H7 (cell line): ENCODE measurements at places on chromosomes 1 and 21. TPM values are rescaled to one million over a fixed set of nuclear protein-coding genes. Genes with fewer than 3 reads are reported as not detected.
A peak's percentile ranks its signal among the peaks of the same experiment; 100 is the strongest.

RYR2 gene
- 17.6 and 23.9 TPM in 2 replicates for total RNA-seq

GRCh38 chr1:244603498-244603897 is 49.4 kb upstream of the DESI2 start:
- no peak for DNase-seq

DNA sequence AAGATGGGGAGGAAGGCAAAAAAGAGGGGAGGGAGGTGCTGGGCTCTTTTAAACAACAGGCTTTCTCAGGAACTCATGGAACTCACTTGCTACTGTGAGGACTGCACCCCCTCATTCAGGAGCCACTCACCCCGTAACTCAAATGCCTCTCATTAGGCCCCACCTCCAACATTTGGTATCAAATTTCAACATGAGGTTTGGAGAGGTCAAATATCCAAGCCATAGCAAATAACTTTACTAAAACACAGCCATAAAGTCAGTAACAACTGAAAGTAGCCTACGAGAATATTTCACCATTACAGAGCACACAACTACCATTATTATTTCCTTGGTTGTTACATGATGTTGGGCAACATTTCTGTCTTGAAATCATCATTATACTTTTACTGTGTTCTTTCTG is 13.1 kb upstream of the DMRTB1 start:
- DNase-seq = no peak

- no peak for DNase-seq
Measured at GRCh38 chr1:42177541-42177981, 13.0 kb upstream of the GUCA2A start.

KCND3 gene
- total RNA-seq = 0.21 and 0.63 TPM in 2 replicates

REN gene
- total RNA-seq = not detected in 2 replicates

GRCh38 chr1:39585933-39586332 is 9.3 kb upstream of the PABPC4 start:
- no peak for DNase-seq

DNA sequence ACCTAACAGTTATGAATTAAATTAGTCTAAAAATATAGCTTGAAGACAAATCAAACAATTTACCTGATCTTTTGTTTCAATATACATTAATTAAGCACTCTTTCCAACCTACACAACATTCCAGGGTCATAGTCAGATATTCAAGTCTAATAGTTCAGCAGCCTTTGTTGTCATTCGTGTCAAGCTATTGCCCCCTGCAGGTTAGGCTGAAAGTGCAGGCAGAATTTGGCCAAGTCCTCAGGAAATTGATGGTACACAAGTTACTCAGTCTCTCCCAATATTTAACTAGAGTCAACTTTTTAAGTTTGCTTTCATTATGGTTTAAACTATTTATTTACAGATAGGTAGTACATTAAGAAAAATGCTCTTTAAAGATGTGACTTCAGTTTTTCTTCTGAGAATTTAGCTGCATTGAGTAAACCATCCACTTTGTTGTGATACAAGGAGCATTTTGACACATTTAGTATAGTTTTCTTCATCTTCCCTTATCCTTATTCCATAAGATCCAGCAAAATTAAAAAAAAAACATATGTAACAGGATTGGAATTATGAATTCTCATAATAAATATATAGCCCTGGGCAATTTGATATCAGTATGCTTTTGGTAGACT is 130.3 kb upstream of the DPYD start:
- DNase-seq = peak; percentile 53

- peak; percentile 78 for DNase-seq
Measured at GRCh38 chr1:46489169-46489637, 433 bp upstream of the DMBX1 start.

CSMD2 gene
- 5.8 and 6.3 TPM in 2 replicates for total RNA-seq

DNA sequence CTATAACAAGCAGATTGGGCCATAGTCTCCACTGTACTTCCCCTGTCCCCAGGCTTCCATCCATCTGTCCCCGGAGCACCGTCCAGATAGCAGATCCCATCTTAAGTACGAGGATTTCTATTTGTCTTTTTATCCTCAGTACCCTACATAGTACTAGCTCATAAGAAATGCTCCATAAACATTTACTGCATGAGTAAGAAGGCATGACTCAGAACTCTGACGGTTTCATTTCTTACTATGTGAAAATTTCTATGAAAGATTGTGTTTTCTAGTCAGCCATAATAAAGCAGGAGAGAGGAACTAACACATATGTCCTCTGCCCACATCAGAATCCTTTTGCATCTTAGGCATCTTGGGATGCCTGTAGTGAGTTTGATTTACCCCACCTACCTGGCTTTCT is 49.5 kb downstream of the CHD1L start:
- no peak for DNase-seq

DNA sequence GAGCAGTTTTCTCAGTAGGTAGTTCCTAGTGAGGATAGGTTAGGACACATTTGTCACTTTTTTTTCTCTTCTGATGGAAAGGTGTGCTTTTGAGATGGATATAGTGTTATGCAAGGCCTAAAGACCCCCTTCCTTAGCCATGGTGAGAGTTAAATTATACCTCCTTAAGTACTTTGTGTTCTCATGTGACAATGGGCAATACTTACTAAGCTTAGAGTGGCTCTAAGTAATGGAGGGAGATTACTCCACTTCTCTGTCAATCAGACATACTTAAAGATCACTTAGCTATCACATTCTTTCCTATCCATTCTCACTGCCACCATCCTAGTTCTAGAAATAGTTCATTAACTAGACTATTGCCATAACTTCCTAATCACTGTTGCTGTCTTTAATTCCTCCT is 265.6 kb downstream of the PBX1 start:
- no peak for DNase-seq

DNA sequence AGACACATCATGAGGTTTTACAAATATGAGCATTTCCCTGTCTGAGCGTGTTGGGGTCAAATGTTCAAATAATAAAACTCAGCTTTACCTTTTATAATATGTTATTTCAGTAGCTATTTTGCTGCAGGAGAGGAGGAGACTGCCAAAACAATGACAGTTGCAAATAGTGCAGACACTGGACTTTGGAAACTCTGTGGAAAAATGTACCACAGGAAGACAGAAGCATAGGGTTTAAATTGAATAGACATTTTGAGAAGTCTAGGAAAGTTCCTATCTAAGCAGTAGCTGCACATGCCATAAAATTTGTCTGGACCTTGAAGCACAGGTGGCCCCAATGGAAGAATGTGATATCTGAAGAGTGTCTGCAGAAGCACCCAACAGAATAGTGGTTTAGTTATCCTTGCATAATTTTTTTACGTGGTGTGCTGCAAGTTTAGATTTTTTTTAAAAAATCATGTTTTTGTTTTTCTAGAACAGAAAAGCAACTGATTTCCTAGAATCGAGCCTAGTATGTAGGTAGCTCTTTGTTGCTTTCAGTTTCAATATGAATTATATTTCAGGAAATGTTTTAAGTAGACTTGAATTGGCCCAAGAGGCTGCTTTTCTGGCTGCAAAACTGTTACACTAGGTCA is 14.0 kb upstream of the GBP5 start:
- no peak for DNase-seq
